ENCODE measurements at places on chromosomes 16 and 17.

GRCh38 chr16:64773638-64774037 is 348.2 kb downstream of the CDH11 start:
- no peaks in the 10 kb centered on the region for H3K27me3 ChIP-seq
- H3K4me1 ChIP-seq = no peaks in the 10 kb centered on the region
- H3K36me3 ChIP-seq = no peaks in the 10 kb centered on the region
- H3K4me3 ChIP-seq = no peak overlapping the region
- no peak for DNase-seq

GRCh38 chr16:55570159-55570558 is 3.7 kb downstream of the CAPNS2 start:
- peaks cover 2% of the 10 kb centered on the region for H3K27me3 ChIP-seq
- no peak overlapping the region for H3K27ac ChIP-seq
- H3K4me1 ChIP-seq = no peaks in the 10 kb centered on the region
- no peak overlapping the region for H3K4me3 ChIP-seq
- no peak for DNase-seq
- no peaks in the 10 kb centered on the region for H3K36me3 ChIP-seq

- peak; percentile 76 for DNase-seq
- H3K27ac ChIP-seq = no peak overlapping the region
- H3K27me3 ChIP-seq = peaks cover 4% of the 10 kb centered on the region
These were observed 8.7 kb downstream of the GRN start for GRCh38 chr17:44353672-44354331.

- no peak overlapping the region for H3K27ac ChIP-seq
- H3K36me3 ChIP-seq = peaks cover 55% of the 10 kb centered on the region
- no peak overlapping the region for H3K4me3 ChIP-seq
These were observed 20.4 kb downstream of the GOT2 start for GRCh38 chr16:58713742-58714141.

DNA sequence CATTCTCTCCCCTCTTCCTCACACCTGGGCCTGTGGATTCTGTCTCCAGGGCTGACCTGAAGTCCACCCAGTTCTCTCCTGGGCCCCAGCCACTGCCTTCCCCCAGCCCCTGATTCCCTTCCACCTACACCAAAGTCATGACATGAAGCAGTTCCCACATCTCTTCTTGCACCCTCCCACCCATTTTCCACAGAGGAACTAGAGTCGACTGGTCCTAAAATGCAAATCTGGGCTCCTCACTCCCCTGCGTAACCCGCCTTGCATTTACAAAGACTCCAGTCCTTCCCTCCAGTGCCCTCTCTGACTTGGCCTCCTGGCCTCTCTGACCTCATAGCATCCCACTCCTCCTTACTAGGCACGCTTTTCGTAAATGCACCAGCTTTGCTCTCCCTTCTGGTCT is 14.8 kb downstream of the COX6A2 start:
- peaks cover 23% of the 10 kb centered on the region for H3K4me1 ChIP-seq
- no peak overlapping the region for H3K27ac ChIP-seq
- no peaks in the 10 kb centered on the region for H3K36me3 ChIP-seq
- H3K27me3 ChIP-seq = peaks cover 2% of the 10 kb centered on the region

DNA sequence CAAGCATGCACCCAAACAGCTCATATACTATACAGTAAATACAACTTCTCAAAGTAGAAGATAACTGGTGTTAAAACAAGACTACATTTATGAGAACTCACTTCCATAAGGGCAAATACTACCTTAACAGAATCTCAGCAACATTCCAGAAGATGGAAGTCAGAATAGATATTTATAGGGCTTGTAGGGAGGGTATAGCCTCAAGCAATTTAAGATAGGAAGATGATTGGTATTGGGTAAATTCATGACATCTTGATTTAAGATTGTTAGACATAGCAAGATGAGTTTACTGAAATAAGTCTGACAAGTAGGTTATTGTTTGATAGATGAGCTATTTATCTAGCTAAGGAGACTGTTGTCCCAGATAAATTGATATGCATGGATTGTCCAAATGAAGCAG is 250.2 kb downstream of the CDH13 start:
- H3K27me3 ChIP-seq = no peaks in the 10 kb centered on the region
- no peaks in the 10 kb centered on the region for H3K4me1 ChIP-seq
- DNase-seq = no peak
- H3K27ac ChIP-seq = no peak overlapping the region

DNA sequence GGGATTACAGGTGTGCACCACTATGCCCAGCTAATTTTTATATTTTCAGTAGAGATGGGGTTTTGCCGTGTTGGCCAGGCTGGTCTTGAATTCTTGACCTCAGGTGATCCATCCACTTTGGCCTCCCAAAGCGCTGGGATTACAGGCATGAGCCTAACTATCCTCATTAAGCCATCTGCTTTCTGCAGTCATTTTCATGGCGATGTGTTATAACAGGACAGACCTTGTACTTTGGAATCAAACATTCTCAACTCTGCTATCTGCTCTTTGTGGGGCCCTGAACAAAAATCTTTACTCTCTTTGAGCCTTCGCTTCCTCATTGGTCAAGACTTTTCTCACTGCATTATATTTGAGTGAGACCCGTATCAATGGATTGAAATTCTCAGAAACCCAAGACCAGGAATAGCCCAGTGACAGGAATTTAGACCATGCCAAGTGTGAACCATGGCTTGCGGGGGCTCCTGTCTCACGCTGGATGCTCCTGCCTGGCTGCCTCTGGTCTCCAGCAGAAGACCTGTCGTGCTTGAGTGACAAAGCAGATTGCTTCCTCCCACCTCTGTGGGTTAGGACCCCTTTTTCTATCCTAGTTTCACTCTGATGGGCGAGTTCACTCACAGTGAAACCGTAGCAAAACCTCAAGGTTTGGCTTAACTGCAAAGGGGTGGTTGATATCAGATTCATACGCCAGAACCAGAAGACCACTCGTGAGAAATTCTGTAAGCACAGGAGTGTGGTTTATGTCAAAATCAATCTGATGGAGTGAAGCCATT is 519.1 kb downstream of the MAF start:
- no peak for DNase-seq
- no peak overlapping the region for H3K4me3 ChIP-seq
- H3K27ac ChIP-seq = peak overlapping the region; percentile 70
- peaks cover 52% of the 10 kb centered on the region for H3K4me1 ChIP-seq
- H3K36me3 ChIP-seq = no peaks in the 10 kb centered on the region

DNA sequence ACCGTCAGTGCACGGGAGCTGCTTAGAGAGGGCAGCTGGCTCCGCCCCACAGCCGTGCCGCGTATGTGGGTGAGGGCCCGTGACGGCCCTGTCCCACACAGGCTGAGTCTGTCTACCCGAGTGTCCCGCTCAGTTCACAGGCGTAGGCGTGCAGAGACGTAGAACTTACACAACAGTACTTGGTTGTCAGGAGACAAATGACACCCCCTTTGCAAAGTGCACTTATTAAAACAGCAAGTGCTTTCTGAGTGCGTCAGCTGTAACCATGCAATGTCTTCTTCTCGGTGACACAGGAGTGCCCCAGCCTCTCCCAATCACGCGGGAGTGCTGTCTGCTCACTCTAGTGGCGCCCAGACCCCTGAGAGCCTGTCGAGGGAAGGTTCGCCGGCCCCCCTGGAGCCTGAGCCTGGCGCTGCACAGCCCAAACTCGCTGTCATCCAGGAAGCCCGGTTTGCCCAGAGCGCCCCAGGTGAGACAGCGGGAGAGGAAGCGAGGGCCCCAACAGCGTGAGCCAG is 64.2 kb downstream of the FOXK2 start:
- H3K27ac ChIP-seq = no peak overlapping the region
- peaks cover 55% of the 10 kb centered on the region for H3K36me3 ChIP-seq

- H3K36me3 ChIP-seq = no peaks in the 10 kb centered on the region
- DNase-seq = no peak
- H3K27ac ChIP-seq = no peak overlapping the region
These were observed 8.7 kb upstream of the TBX4 start for GRCh38 chr17:61443475-61443882.

DNA sequence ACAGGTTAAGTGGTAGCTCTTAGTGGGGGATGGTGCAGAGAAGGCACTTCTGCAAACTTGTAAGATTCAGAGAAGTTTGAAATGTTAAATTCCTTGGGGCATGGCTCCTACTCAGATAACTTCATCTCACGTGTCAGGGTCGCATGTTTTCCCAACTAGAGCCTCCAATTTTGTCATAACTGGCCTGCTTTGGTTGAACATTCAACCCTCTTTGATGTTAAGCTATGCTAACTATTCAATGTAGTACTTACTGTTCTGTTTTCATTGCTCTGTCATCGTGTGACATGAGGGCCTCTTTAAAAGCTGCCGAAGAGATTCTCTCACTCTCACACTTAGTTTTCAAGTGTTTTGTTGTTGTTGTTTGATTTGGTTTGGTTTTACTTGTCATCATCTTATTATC is 280.8 kb downstream of the CDH11 start:
- no peaks in the 10 kb centered on the region for H3K36me3 ChIP-seq
- no peak overlapping the region for H3K27ac ChIP-seq
- no peaks in the 10 kb centered on the region for H3K4me1 ChIP-seq
- no peak for DNase-seq
- H3K27me3 ChIP-seq = no peaks in the 10 kb centered on the region

DNA sequence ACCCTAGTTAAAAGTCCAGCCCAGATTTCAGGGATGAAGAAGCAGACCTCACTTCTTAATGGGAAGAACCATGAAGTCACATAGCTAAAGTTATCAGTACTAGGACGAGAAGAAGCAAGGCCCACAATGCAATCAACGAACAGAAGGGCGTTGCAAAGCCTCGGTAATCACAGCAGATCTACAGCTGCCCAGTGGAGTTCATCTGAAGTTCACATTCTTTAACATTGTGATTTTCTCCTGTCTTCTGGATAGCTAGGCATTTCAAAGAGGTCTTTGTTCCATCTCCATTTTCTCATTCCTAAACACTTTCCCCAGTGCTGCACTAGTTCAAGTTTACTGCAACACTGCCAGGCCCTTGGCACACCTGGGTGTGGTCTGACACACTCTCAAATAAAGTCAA is 226.7 kb upstream of the N4BP1 start:
- H3K4me1 ChIP-seq = no peaks in the 10 kb centered on the region
- DNase-seq = no peak
- H3K36me3 ChIP-seq = no peaks in the 10 kb centered on the region
- no peak overlapping the region for H3K4me3 ChIP-seq
- H3K27me3 ChIP-seq = no peaks in the 10 kb centered on the region

DNA sequence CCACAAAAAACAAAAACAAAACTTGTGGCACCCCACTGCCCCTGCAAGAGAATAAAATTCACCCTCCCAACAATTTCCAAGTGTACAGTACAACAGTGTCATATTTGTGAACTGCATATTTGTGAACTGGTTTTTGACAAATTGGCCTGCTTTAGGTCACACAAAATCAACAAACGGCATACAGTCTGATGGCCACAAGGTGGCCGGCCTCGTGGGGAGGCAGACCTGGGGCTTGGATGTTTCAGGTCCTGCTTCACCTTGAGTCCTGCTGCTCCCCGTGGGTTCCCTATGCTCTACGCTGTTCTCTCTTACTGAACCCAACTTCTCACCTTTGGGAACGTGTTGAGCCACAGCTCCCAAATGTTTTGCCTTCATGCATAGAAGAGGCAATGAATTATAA is 102.2 kb downstream of the CDK5R1 start:
- no peaks in the 10 kb centered on the region for H3K4me1 ChIP-seq
- H3K36me3 ChIP-seq = no peaks in the 10 kb centered on the region
- peak; percentile 50 for DNase-seq
- H3K4me3 ChIP-seq = no peak overlapping the region
- H3K27me3 ChIP-seq = peaks cover 2% of the 10 kb centered on the region

DNA sequence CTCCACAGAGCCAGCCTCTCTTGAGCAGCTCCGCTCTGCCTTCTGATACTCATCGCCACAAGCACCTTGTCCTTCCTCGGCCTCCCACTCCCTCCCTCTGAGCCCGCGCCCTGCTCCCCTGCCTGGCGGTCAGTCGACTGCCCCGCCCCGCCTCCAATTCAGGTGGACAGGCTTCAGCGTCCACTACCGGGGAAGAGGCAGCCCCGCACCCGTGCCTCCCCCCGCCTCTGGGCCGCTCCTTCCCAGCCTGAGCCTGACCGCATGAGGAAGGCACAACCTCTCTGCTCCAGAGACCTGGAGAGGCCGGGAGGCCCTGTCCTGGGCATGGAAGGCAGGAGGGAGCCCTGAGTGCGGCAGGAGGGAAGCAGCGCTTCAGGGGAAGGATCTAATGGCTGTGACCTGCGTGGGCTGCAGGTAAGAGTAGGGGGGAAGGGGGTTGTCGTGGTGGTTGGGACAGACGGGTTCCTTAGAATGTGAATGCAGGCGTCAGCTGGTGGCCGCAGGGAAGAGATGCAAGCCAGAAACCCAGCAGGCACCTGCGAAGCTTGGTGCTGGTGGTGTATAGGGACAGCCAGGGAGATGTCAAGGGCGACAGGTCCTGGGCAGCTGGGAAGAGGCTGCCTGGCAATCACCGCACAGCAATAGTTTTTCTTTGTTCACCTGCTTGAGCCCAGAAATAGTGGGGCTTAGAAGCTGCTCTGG is 3.0 kb upstream of the SLC6A4 start:
- H3K27ac ChIP-seq = no peak overlapping the region
- no peak for DNase-seq
- no peak overlapping the region for H3K4me3 ChIP-seq

- H3K36me3 ChIP-seq = peaks cover 64% of the 10 kb centered on the region
- no peak for DNase-seq
- H3K27me3 ChIP-seq = no peaks in the 10 kb centered on the region
- no peak overlapping the region for H3K4me3 ChIP-seq
- H3K27ac ChIP-seq = no peak overlapping the region
These were observed 35.2 kb downstream of the SLC7A5 start for GRCh38 chr16:87834005-87834667.

GRCh38 chr17:4560837-4561256 is 470 bp upstream of the GGT6 start:
- peaks cover 41% of the 10 kb centered on the region for H3K4me1 ChIP-seq
- H3K36me3 ChIP-seq = no peaks in the 10 kb centered on the region
- H3K4me3 ChIP-seq = no peak overlapping the region
- DNase-seq = no peak

- H3K27me3 ChIP-seq = peaks cover 75% of the 10 kb centered on the region
- DNase-seq = peak; percentile 86
- H3K4me1 ChIP-seq = peaks cover 9% of the 10 kb centered on the region
These were observed at the start of gene PPM1E for GRCh38 chr17:58755577-58756245. Gene PPM1E, plus strand, starts transcription at chr17:58755854.

DNA sequence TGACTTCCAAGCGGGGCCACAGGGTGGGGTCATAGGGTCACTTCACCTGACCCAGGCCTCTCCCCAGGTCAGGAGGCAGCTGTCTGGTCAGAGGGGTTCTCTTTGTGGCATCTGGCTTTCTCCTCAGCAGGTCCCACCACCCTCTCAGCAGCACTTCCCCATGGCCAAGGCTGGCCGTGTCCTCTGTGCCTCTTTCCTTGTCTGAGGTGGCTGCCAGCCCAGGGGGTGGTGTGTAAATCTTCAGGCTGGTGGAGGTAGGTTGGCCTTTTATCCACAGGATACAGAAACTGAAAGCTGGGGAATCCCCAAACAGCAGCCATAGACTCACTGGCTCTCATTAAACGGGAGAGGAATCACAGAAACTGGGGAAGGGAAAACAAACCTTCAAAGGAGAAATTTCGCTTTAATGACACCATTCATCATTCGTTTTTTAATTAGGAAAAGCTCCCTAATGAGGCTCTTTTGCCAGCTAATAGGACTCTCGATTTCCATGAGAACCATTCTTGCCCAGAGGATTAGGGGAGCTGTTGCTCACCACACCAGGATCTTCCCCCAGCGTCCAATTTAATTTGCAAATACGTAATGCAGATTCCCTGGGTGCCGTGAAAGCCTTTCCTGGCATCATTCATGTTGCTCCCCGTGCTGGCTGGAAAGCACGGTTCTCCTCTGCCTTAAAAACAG is 18.0 kb downstream of the C17orf75 start:
- peak overlapping the region; percentile 34 for H3K4me3 ChIP-seq
- H3K27ac ChIP-seq = peak overlapping the region; percentile 70
- no peaks in the 10 kb centered on the region for H3K27me3 ChIP-seq
- peak; percentile 87 for DNase-seq
- no peaks in the 10 kb centered on the region for H3K36me3 ChIP-seq
- peaks cover 32% of the 10 kb centered on the region for H3K4me1 ChIP-seq

GRCh38 chr17:38893607-38894006 is 23.7 kb downstream of the LASP1 start:
- H3K4me3 ChIP-seq = peak overlapping the region; percentile 28
- peaks cover 60% of the 10 kb centered on the region for H3K36me3 ChIP-seq
- peak overlapping the region; percentile 61 for H3K27ac ChIP-seq
